Posterior cingulate gyrus (tissue), 11 donors: ENCODE measurements at places on chromosomes 7 and 10.
A peak's percentile ranks its signal among the peaks of the same experiment; 100 is the strongest.

GRCh38 chr10:118956802-118957442 is 72.6 kb upstream of the NANOS1 start:
- DNase-seq: no peak

DNA sequence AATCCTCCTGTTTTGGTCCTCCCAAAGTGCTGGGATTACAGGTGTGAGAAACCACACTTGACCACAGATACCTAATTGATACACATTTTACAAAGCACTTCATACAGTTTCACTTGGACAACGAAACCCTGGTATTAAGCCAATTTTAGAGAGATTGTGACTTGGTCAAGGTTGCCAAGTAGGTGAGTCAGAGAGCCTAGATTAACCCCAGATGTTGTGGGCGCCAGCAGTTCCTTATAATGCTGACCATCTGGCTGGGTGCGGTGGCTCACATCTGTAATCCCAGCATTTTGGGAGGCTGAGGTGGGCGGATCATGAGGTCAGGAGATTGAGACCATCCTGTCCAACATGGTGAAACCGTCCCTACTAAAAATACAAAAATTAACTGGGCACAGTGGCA is 4.9 kb upstream of the PHKG1 start:
- no peak for DNase-seq

DNA sequence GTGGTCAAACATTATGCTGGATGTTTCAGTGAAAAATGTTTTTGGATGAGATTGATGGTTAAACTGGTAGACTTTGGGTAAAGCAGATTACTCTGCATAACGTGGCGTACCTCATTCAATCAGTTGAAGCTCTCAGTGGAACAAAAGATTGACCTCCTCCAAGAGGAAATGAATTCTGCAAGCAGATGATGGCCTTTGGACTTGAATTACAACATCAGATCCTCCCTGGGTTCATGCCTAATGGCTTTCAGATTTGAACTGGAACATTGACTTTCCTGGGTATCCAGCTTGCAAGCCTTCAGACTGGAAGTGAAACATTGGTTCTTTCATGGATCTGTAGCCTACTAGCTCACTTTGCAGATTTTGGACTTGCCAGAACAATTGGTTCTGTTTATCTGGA is 169.3 kb upstream of the MALRD1 start:
- DNase-seq: no peak

GRCh38 chr7:31934551-31934950 is 135.7 kb downstream of the PDE1C start:
- DNase-seq: no peak

GRCh38 chr7:21357151-21358097 is 70.5 kb upstream of the SP4 start:
- no peak for DNase-seq

GRCh38 chr10:2300231-2300630 is 562.9 kb upstream of the ADARB2 start:
- no peak for DNase-seq

GRCh38 chr10:110414548-110415309 is 83.0 kb upstream of the DUSP5 start:
- DNase-seq: no peak

DNA sequence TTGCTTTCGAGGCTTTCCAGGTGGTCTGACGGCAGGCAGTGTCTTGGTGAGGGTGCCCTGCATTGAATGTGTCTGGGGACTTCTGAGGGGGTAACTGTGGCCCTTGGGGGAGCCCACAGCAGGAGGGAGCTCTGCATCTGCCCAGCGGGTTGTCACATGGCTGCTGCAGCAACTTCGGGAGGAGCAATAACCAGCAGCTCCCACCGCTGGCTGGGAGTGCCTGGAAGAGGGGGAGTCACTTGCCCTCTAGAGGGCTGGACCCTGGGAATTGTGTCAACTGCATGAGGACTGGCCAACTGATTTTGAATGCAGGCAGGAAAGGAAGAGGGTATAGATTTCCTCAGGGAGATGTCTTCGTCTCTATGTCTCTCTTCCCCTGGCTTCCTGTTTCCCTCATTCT is 26.4 kb downstream of the C10orf120 start:
- DNase-seq: no peak

GRCh38 chr10:84198206-84198915 is 4.0 kb downstream of the CDHR1 start:
- no peak for DNase-seq

DNA sequence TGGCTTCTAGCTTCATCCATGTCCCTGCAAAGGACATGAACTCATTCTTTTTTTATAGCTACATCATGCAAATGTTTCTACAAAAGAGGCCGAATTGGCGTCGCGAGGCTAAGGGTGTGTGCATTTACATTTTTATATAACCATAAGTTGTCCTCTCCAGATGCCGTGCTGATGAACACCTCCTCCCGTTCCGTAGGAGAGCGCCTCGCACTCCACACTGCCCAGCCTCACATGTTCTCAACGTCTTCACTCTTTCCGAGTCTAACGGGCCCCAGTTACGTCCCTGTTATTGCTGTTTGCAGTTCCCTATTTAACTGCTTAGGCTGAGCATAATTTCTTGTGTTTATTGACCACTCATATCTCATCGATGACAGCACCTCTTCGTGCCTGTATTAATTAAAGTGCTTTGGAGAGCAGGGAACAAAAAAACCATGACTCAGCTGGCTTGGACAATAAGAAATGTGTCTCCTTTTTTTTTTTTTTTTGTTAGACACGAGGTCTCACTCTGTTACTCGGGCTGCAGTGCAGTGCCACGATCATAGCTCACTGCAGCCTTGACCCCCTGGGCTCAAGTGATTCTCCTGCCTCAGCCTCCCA is 113.5 kb upstream of the SDK1 start:
- no peak for DNase-seq

DNA sequence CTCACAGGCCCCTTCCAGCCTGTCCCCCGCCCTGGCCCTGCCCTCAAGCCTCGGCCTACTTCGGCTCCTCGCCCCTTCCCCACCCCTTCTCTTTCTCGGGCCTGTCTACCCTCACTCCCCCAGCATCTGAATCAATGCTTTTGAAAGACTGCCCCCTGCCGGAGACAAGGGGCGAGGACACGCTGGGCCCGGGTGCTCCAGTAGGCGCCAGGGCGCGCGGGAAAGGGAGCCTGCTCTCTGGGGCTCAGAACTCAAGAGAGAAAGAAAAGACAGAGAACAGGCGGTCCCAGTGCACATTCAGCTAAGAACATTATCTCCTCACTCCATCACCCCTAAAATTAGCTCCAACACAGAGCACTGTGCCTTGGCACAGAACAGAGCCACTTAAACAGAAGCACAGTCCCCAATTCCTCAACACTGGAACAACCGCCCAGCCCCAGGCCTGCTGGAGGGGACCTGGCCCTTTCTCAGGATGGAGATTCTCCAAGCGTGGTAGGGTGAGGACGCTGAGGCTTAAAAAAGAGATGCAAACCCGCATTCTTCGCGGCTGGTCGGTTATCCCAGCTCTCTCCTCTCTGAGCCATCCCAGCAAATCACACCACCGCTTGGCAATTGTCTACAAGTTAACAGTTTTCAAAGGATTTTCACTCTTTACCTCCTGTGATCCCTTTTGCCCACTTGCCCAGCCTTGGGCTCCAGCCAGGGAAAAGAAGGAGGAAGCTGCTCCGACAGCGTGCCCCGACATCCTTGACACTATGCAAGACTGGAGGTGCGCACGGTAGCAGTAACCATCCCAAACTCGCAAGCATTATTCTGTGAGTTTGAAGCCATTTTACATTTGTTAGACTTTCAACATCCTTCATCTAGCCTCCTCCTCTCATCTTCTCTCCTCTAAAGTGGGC is 2.1 kb downstream of the GIGYF1 start:
- peak; percentile 80 for DNase-seq

GRCh38 chr10:454860-455259 is 234.6 kb downstream of the DIP2C start:
- no peak for DNase-seq

DNA sequence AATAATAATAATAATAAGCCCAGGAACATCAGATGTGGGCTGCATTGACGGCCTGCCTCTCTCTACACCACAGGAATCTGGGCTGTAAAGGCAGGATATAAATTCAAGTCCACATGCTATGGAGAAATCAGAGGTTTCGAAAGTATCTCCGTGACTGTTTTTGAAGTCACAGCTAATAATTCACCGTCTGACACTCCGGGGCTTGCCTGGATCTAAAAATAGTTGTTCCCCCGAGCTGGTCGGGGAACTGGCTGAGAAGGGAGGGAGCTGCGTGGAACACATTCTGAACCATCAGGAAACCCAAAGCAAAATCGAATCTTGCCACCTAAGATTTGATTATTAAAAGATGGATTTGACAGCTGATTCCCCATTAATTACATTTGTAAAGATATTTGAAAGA is 35.4 kb downstream of the KLF6 start:
- no peak for DNase-seq

- no peak for DNase-seq
Measured at GRCh38 chr10:120402147-120402766, 54.8 kb upstream of the PLPP4 start.

GRCh38 chr10:25059990-25060389 is 43.6 kb downstream of the THNSL1 start:
- DNase-seq: peak; percentile 84

DNA sequence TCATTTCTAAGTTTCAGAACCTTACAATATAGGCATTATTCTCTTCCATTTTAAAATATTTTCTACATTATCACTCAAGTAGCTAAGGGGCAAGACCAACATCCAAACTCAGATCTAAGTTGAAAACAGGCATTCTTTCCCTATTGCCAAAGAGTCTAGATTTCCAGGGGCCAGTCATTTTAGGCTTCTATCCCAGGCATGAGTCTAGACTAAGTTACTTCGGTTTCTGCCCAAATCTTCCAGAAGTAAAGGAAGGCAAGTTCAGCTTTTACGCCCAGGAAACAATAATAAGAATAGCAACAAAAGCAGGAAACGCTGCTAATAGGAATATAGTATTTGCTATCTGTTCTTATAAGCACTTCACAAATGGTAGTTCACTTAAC is 189.9 kb downstream of the DGKI start:
- no peak for DNase-seq

- peak; percentile 91 for DNase-seq
Measured at GRCh38 chr10:69639291-69640195, 9.5 kb downstream of the FAM241B start.

- no peak for DNase-seq
Measured at GRCh38 chr7:132656341-132656740, 80.1 kb upstream of the PLXNA4 start.

DNA sequence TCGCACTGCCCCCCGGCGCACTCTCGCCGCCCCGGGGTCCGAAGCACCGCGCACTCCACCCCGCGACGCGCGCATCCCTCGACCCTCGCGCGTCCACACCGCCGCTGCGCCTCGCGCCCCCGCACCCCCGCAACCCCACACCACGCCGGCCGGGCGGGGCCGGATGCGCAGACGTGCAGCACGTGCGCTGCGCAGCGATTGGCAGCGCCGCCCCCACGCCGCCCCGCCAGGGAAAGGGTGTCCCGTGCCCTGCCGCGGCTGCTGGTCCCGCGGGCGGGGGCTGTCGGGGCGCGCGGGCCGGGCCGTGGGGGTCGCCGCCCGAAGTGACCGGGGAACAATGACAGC is 53.7 kb upstream of the KDM7A start:
- no peak for DNase-seq

DNA sequence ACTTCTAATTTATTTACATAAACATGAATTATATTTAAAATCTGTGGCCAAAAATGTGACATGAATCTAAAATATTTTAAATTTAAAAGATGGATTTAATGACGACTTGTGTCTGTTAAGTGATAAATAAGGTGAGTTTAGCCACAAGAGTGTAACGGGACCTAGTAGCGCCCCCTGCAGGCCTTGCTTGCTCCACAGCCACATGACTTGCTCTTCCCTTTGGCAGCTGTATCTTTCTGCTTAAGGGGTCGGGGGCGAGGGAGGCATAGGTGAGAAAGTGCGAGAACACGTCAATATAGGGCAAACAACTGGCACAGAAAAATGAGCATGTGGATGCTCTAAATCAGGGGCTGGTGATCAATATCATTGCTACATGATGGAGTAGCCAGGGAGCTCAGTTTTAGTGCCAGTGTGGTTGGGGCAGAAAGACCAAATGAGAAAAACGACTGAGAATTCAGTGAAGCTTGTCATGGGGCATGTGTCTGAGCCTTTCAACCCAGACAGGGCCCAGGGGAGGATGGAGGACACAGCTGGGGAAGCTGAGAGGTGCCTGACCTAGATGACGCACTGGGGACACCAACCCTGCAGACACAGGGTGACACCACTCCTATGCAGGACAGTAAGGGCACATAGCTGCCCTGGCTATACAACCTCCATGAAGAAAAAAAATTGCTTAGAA is 49.8 kb downstream of the PAXIP1 start:
- peak; percentile 86 for DNase-seq

- DNase-seq: no peak
Measured at GRCh38 chr7:157228864-157229422, 90.2 kb downstream of the UBE3C start.

GRCh38 chr7:83739527-83739926 is 90.6 kb upstream of the SEMA3E start:
- DNase-seq: no peak

- DNase-seq: no peak
Measured at GRCh38 chr10:78588194-78588811, 480.5 kb upstream of the ZMIZ1 start.

GRCh38 chr7:41403291-41403690 is 299.6 kb downstream of the INHBA start:
- no peak for DNase-seq

DNA sequence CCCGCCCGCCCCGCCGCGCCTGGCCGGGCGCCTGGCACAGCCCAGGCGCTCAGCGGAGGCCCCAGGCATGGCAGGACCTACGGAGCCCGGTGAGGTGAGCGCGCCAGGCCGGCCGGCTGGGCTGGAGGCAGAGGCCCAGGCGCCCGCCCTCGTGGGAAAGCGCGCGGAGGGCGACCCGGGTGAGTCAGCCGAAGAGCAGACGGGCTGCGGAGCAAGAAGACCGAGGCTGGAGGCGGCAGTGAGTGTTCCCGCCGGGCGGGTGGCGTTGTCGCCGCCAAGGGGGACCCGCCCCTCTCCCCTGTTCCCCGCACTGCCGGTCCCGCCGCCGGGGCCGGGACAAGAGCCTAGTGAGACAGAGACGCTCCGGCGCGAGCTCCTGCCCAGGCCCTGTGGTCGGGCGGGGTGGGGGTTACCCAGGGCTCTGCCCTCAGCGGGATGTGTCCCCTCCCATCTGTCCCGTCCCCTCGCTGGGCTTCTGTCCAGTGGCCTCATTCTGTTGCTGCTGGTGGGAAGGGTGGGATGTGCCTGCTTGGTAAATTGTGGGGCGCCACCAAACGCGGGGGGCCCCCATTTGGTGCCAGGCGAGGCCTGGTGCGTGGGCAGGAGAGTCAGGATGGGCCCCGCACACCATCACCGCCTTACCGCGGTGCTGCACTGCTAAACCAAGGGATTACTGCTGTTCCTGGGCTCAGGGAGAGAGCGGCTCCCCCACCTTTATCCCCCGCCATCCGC is 17.0 kb upstream of the NODAL start:
- peak; percentile 63 for DNase-seq
